ENCODE measurements at places on chromosomes 2 and 18.

DNA sequence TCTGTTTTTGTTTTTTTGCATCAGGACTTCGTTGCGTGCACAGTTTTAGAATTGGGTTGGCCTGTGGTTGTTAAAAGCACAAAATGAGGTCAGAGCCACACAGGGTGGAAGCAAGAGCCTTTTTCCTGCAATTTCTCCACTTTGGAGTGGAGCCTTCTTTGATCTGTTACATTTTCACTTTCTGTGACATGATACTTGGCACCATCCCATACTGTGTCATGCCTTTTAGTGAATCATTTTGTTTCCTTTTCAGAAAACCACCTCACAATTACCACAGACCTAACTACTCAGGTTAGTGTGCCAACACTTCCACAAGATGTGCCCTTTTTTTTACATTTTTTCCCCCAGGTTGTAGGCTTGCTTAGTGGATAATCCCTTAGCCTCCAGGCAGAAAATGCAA lies 32.5 kb downstream of the MERTK start:
- peaks cover 2% of the 10 kb centered on the region for H3K4me1 ChIP-seq
- no peak overlapping the region for H3K27ac ChIP-seq
- peak; percentile 71 for DNase-seq
- no peaks in the 10 kb centered on the region for H3K36me3 ChIP-seq
- H3K4me3 ChIP-seq: no peak overlapping the region

GRCh38 chr2:6921321-6921922 lies 4.2 kb downstream of the RNF144A start:
- peaks cover 2% of the 10 kb centered on the region for H3K27me3 ChIP-seq
- DNase-seq: no peak
- H3K36me3 ChIP-seq: no peaks in the 10 kb centered on the region
- no peak overlapping the region for H3K4me3 ChIP-seq
- no peak overlapping the region for H3K27ac ChIP-seq
- H3K4me1 ChIP-seq: no peaks in the 10 kb centered on the region

DNA sequence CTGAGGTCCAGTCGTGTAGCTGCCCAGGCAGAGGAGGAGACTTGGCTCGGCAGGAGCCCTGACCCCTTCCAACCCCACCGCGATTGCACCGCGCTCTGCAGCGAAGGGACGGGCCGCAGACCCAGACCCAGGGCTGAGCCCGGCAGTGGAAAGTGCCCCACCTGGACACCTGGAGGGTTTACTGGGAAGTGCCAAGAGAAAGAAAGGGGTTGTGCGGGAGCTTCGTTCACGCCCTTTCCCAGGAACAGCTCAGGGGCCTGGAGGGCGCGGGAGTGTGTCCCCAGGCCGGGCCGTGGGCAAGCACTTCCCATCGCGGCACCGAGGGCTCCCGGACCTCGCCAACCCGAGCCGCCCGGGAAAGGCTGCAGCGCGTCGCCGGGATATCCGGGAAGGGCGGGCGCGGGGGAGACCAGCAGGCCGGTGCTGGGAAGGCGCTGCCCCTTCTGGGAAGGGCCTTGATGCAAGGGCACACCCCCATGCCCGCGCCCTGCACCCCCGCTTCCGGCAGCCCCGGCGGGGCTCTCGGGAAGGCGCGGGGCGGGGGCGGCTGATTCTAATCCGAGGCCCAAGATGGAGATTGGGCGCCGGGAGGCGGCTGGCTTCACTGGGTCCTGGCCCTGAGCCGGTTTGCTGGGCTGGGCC lies 36.1 kb upstream of the MRPL33 start:
- H3K4me3 ChIP-seq: no peak overlapping the region
- no peaks in the 10 kb centered on the region for H3K27me3 ChIP-seq
- H3K36me3 ChIP-seq: no peaks in the 10 kb centered on the region
- DNase-seq: peak; percentile 85
- peak overlapping the region; percentile 44 for H3K27ac ChIP-seq

GRCh38 chr2:134452042-134452733 lies 198.3 kb downstream of the MGAT5 start:
- no peak for DNase-seq
- H3K36me3 ChIP-seq: peaks cover 12% of the 10 kb centered on the region
- H3K4me1 ChIP-seq: no peaks in the 10 kb centered on the region
- H3K4me3 ChIP-seq: no peak overlapping the region

- H3K4me1 ChIP-seq: no peaks in the 10 kb centered on the region
- no peak overlapping the region for H3K27ac ChIP-seq
- DNase-seq: peak; percentile 32
- H3K36me3 ChIP-seq: no peaks in the 10 kb centered on the region
- H3K4me3 ChIP-seq: no peak overlapping the region
Measured at GRCh38 chr2:158099716-158100115, 2.0 kb upstream of the UPP2 start.

DNA sequence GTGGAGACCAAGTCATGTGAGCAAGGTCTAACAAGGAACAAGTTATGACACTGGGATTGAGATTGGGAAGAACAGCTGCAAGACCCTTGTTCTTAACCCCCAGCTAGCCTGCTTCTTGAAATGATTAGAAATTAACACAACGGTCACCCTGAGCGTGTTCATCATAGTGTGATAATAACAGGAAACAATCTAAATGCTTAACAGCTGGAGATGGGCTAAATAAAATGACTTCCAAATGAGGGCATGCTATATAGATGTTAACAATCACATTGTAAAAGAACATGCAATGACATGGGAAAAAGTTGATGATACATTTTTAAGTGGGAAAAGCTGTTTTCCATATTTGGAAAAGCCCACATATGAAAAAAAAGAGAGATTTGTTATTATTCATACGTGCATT lies 47.6 kb downstream of the RPL37A start:
- H3K27me3 ChIP-seq: no peaks in the 10 kb centered on the region
- DNase-seq: no peak
- no peaks in the 10 kb centered on the region for H3K36me3 ChIP-seq

DNA sequence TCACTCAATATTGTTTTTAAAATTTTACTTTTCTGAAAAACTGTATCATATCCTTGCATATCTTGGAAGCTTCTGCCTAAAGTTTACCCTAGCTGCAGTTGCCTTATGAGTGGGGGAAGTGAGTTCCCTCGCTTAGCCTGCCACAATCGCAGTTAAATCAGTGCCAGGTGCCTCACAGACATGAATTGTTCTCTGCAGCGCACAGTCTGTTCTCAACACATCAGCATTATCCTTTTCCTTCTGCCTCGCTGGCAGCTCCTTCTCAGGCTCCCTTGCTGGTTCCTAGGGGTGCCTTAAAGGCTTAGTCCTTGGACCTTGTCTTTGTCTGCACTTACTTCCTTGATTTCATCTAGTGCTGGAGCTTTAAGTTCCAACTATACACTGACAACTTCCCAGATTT lies 132.8 kb downstream of the TTC27 start:
- H3K4me1 ChIP-seq: peaks cover 2% of the 10 kb centered on the region
- no peak overlapping the region for H3K4me3 ChIP-seq
- no peak for DNase-seq
- no peaks in the 10 kb centered on the region for H3K36me3 ChIP-seq

GRCh38 chr2:234705108-234705507 lies 208.2 kb upstream of the ARL4C start:
- H3K4me3 ChIP-seq: no peak overlapping the region
- H3K27me3 ChIP-seq: no peaks in the 10 kb centered on the region
- no peaks in the 10 kb centered on the region for H3K36me3 ChIP-seq
- DNase-seq: peak; percentile 55
- H3K4me1 ChIP-seq: no peaks in the 10 kb centered on the region
- no peak overlapping the region for H3K27ac ChIP-seq

DNA sequence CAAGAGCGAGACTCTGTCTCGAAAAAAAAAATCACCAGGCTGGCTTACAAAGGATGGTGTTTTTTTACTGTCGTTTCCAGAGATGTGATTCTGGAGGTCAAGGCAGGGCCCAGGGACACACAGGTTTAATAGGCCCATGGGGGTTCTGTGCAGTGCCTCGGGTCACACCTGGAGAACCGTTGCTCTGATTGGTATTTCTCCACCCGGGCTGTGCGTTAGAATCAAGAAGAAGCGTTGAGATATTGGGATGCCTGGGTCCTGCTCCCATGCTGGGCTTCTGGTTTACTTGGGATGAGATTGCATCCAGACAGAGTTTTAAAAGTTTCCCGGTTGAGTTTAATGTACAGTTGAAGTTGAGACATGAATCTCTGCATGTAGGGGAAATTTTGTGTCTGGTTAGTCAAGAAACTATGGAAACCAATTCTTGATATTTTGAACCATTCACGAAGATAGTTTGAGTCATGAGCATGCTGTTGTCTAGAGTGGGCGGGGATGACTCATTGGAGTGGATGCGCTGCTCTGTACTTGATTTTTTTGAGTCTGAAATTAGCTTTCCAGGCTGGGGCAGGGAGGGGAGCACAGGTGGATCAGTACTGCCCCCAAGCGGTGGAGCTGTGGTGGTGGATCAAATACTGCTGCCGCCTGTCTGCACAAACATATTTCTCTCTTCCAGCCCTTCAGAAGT lies 50.1 kb downstream of the GREB1 start:
- no peak overlapping the region for H3K4me3 ChIP-seq
- no peak overlapping the region for H3K27ac ChIP-seq
- H3K27me3 ChIP-seq: peaks cover 8% of the 10 kb centered on the region
- H3K36me3 ChIP-seq: no peaks in the 10 kb centered on the region
- H3K4me1 ChIP-seq: peaks cover 3% of the 10 kb centered on the region

- no peaks in the 10 kb centered on the region for H3K4me1 ChIP-seq
- no peak for DNase-seq
- H3K4me3 ChIP-seq: no peak overlapping the region
Measured at GRCh38 chr18:12328179-12328823, 20.3 kb downstream of the TUBB6 start.

DNA sequence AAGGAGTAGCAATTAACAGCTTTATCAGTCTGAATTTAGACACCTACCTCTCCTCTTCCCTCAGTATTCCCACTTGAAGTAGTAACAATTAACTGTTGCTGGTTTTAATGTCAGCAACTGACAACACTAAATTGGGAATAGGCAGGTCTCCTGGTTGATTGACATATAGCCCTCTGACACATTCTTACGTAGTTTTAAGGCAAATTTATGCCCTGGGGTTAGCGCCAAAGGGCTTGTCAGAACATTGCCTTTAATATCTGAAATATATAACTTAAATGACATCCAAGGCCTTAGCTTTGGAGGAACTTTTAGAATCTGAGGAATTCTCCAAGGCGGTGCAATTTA lies 7.4 kb downstream of the ASXL3 start:
- H3K4me3 ChIP-seq: no peak overlapping the region
- no peaks in the 10 kb centered on the region for H3K36me3 ChIP-seq
- no peaks in the 10 kb centered on the region for H3K27me3 ChIP-seq
- no peak overlapping the region for H3K27ac ChIP-seq
- H3K4me1 ChIP-seq: no peaks in the 10 kb centered on the region

DNA sequence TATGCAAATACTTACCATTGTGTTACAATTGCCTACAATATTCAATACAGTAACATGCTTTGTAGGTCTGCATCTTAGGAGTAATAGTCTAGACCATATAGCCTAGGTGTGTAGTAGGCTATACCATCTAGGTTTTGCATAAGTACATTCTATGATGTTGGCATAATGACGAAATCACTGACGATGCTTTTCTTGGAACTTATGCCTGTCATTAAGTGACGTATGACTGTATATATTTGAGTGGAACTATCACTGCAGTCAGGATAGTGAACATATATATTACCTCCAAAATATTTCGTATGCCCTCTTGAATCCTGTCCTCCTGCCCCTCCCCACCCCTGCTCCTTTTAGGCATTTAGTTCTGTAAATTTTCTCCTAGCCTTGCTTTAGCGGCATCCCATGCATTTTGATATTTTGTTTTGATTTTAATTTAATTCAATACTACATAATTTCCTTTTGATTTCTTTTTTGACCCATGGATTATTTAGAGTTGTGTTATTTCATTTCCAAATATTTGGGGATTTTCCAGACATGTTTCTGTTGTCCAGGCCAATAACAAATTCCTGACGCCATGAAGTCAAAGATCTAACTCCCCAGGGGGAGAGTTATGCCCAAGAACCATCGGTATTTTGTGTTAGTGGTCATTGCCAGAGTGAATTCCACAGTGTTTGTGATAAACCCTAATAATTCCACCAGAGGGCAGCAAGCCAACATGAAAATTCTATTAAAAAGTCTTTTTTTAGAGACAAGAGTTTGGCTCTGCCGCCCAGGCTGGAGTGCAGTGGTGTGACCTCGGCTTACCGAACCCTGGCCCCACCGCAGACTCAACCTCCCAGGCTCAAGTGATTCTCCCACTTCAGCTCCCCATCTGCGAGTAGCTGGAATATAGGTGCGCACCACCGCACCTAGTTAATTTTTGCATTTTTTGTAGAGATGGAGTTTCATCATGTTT lies 24.2 kb upstream of the CASP8 start:
- peaks cover 16% of the 10 kb centered on the region for H3K4me1 ChIP-seq
- H3K36me3 ChIP-seq: no peaks in the 10 kb centered on the region
- DNase-seq: peak; percentile 67
- H3K27me3 ChIP-seq: no peaks in the 10 kb centered on the region
- H3K27ac ChIP-seq: no peak overlapping the region

GRCh38 chr2:43196768-43197587 lies 29.4 kb downstream of the ZFP36L2 start:
- H3K27ac ChIP-seq: no peak overlapping the region
- peak; percentile 36 for DNase-seq
- H3K36me3 ChIP-seq: no peaks in the 10 kb centered on the region
- H3K4me1 ChIP-seq: no peaks in the 10 kb centered on the region
- no peaks in the 10 kb centered on the region for H3K27me3 ChIP-seq
- H3K4me3 ChIP-seq: no peak overlapping the region

DNA sequence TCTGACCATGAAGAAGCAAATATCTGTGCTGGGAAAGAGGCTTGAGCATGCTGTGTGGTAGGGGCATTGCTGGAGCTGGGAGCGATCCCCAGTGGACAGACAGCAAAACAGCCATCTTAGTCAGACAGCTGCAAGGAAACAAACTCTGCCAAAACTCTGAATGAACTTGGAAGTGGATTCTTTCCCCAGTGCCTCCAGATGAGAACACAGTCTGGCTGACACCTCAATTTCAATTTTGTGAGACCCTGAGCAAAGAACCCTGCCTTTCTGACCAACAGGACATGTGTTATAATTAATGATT lies 23.2 kb upstream of the FAP start:
- no peak overlapping the region for H3K4me3 ChIP-seq
- DNase-seq: no peak
- H3K27me3 ChIP-seq: no peaks in the 10 kb centered on the region
- H3K36me3 ChIP-seq: no peaks in the 10 kb centered on the region
- H3K27ac ChIP-seq: no peak overlapping the region

DNA sequence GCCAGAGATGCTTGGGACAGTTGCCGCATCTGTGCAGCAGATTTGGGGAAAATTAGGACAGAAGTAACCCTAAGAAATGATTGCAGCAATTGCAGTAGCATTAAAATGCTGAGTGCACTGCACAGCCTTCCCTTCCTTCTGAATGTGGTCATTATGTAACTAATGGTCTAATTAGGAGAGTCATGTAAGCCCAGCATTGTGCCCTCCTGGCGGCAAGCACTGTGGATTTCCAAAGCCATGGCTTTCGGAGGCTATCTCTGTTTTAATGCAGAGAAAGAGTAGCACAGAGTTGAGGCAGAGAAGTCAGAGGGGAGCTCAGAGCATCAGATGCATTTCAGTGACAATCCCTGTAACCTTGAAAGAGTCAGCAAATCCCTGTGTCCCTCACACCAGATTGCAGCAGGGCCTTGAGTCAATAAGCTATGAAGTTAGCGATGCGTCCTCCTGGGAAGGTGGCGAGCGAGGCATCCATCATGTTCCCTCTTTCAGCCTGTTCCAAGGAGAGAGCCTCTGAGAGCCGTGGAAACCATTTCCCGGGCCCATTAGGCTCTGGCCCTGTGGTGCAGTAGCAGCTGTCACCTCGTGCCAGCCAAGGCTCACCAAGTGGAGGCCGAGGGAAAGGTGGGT lies 307.2 kb downstream of the FBXO15 start:
- H3K4me1 ChIP-seq: no peaks in the 10 kb centered on the region
- no peak for DNase-seq
- H3K36me3 ChIP-seq: no peaks in the 10 kb centered on the region
- no peak overlapping the region for H3K4me3 ChIP-seq
- H3K27ac ChIP-seq: no peak overlapping the region

Measured in fibroblast of lung (primary cell).